ENCODE measurements at places on chromosomes 2 and 18.

- DNase-seq, result no peak
These were observed 65.1 kb downstream of the USP40 start for GRCh38 chr2:233501198-233502076.

DNA sequence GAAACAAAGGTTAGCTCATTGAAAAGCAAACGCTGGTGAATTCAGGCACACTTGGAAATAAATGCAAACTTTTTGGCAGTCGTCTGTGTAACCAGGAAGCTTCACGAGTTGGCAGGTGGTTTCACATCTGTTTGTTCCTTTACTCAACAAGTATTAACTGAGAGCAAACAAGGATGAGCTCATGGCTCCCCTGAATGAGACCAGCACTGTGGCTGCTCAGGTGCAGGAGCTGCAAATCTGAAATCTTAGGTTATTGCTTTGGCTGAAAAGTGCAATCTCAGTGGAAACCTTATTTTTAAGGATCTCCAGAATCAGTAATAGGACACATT lies 46.3 kb downstream of the SH3RF3 start:
- DNase-seq, result no peak

DNA sequence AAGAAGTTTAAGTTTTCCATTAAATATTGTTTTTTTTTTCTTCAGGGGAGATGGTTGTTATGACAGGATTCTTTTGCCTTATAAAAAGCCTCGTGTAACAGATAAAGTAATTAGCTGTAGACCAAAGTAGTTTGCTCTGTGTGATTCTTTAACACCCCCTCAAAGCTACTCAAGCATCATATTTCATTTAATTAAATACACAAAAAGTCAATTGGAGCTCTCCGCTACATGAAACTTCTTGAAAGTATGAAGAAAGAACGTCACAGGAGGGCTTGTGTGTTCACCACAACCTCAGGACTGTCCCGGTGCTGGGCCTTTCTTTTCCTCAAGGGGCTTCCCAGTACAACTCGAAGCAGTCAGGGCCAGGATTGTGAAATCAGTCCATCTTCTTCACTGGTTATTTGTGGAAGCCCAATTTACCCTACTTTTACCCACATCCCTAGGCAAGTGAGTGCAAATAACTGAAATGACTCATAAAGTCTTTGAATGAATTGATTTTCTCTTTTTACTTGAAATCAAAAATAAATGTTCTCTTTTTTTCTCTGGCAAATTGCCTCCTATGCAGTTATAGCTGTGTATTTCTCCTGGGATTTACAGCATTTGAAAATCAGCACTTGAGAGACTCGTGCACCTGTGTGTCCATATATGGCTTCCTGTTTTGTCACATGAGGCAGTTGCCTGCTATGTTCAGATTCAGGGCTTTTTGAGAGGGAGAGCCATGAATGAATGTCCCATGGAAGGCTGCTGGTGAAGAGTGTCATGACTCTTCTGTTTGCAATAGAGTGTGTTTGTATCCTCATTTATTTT lies 48.6 kb downstream of the LINC00305 start:
- DNase-seq, result no peak

- DNase-seq, result no peak
These were observed 1.2 kb downstream of the MAL start for GRCh38 chr2:95026471-95027368.

DNA sequence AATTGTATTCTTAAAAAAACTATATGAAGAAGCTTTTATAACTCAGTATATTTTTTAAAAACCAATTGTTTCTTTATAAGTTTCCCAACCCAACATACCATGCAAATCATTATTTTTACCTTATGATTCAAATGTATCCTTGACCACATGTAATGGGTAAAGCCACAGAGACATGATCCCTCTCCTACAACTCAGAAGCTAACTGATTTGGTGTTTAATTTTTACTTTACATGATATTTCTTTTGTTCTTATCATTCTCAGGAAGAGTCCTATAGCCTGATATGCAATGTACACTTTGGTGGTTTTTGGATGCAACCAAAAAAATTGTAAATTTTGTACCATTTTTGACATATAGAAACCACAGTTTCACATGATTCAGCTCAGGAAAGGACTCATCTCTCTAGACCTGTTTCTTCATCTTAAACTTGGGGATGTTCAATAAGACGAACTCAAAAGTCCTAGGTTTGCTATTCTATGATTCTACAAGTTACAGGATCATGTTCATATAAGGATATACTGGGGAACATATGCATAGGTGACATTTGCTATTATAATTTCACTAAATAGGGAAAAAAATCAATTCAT lies 85.2 kb upstream of the RBBP8 start:
- no peak for DNase-seq

DNA sequence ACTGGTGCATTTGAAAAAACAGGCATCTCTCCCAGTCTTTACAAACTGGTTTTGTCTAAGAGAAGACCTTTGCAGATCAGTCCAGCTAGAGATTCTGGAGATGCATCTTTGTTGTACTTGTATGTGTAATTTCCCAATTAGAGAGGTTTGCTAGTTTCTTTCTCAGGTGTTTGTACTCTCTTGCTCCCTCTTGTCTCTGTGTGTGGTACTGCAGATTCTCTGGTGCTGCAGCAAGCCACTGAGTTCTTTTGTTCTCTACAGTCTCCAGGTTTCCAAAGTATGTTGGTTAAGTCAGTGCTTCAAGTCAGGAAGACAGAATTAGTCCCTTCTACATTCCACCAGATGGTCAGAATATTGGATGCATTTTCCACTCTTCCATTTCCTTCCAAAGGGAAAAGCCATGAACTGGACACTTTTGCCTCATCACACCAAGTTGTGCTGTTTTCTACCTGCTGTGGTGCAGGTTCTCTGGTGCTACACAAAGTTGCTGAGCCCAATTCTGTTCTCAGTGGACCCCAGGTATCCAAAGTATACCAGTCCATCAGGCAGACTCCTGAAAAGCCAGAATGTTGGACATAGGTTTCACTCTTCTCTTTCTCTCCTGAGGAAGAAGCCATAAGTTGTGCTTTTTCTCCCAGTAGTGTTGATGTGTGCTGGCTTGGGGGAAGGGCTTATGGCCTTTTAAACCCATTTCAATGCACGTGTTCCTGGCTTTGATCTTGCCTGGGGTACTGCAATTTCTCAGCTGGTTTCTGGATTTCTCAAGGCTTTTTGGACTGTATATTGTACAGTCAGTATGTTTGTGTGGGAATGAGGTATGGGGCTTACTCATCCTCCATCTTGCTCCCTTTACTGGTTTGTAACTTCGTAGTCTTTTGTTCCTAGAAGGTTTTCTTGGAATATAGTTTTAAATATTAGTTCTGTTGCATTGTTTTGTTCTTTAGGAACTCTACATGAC lies 29.8 kb downstream of the EPC2 start:
- DNase-seq, result peak; percentile 50

DNA sequence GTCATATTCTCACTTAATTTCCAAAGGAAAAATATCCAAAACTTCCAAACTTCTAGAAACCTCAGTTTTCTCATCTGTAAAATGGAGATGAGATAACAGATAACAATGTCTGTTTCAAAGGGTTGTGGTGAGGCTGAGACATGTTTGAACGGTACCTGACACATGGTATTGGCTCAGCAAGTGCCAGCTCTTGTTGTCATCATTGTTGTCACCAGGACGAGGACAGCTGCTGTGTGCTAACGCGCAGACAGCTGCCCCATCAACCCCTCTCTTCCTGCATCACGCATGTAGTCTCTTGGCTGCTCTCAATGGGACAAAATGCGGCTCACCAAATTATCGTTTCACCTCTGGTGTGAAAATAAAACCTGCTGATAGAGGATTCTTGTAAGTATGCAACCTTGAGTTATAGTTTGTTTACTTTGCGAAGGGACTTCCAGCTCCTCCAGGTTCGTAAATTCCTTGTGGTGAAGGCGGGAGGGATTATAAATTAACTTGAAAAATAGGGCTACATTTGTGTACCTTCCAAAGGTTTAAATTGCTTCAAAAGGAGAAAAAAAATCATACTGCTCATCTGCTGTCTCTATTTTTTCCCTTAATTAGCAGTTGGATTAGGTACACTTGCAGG lies 605.4 kb downstream of the BCL11A start:
- no peak for DNase-seq

- no peak for DNase-seq
These were observed 67.5 kb downstream of the LPIN1 start for GRCh38 chr2:11813951-11814350.

- DNase-seq, result no peak
These were observed 8.8 kb downstream of the LBH start for GRCh38 chr2:30239986-30240752.

DNA sequence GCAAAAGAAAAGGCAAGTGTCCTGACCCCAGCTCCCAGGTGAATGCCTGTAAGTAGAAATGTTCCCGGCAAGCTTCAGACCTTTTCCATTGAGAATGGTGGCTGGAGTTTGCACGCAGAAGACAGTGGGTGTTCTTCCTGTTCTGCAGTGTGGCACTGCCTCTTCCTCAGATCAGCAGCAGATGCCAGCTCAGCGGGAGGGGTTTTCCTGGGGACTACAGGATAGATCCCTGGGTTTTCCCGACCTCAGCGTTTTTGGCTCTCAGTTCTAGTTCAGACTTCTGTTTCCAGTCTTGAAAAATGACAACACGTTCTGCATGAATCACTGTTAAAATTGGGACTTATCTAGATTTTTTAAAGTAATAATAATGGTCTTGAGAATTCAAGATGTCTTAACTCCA lies 39.2 kb downstream of the GRHL1 start:
- no peak for DNase-seq

DNA sequence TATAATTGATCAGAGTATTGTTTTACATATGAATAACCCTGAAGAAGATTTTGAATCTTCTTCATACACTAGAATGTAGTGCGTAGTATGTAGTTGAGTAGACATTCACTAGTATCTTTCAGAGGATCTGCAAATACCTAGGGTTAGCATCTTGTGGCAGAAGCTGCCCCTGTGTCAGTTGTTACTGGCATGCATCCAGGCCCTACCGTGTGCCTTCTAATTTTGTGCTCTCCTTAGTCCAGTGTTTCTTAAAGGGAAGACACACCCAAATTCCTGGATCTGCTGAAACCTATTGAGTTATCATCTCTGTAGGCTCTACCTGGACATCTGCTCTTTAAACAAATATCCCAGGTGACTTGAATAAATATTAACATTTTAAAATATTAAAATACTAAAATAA lies 99.7 kb upstream of the SERTAD2 start:
- no peak for DNase-seq

- no peak for DNase-seq
These were observed 39.2 kb downstream of the SEMA4F start for GRCh38 chr2:74693213-74693612.

GRCh38 chr2:6917761-6918421 lies 679 bp downstream of the RNF144A start:
- DNase-seq, result no peak

DNA sequence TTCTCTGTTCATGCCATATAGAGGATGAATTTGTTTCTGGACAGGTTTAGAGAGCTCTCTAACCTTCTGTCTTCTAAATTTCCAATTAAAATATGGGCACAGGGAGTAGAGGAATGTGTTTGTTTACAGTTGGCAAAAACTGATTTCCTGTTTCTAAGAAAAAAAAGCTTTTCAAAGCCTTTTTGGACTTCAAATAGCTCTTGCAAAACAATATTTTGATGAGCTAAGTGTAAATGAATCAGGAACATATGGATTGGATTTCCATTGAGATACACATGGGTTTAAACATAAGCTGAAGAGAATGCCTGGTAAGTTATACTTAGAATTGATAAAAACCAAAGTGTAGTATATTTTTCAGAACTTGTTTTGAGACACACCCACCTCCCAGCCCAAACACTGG lies 677.5 kb downstream of the NYAP2 start:
- no peak for DNase-seq

DNA sequence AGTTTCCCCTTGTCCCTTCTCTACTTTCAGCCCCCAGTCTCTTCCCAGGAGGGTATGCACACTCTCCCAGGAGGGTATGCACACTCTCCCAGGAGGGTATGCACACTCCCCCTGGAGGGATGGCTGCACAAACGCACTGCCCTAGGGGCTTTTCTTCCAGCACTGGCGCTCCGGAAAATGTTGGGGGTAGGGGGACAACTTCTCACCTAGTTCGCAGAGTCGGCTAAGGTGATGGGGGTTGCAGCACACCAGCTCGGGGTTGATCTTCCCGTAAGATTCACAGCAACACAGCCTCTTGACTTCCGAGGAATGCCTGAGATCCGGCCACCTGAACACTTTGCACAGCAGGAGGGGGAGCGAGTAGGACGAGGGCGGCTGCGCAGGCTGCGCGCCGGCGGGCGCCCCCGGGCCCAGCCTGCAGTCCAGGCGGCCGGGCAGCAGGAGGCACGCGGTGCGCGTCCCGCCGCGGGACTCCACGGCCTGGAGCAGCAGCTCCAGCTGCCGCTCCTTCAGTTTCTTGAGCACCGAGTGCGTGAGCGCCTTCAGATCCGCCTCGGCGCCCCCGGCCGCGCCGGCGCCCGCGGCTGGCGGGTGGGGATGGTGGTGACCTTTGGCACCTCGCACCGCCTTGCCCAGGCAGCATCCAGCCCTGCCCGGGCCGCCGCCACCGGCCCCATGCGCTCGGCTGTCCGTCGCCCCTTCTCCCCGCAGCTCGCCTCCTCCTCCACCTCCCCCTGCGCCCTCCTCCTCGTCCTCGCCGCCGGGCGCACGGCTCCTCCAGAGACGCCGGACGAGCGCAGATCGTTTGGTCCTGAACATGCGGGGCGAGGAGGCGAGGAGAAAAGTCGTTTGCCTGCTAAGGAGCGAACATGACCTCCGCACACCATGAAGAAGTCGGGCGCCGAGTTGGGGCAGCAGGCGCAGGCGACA lies 894 bp downstream of the SMAD7 start:
- no peak for DNase-seq

GRCh38 chr2:138514173-138514572 lies 12.6 kb downstream of the SPOPL start:
- DNase-seq, result no peak

GRCh38 chr18:80149667-80150066 lies 40.6 kb downstream of the ADNP2 start:
- DNase-seq, result no peak

- no peak for DNase-seq
These were observed 3.9 kb downstream of the ANKRD44 start for GRCh38 chr2:197306696-197307040.

GRCh38 chr2:85452237-85452636 lies 33.7 kb downstream of the SH2D6 start:
- no peak for DNase-seq

- no peak for DNase-seq
These were observed 51.1 kb downstream of the WDFY1 start for GRCh38 chr2:223894009-223894408.

- DNase-seq, result no peak
These were observed 360.1 kb upstream of the CHAC2 start for GRCh38 chr2:53407363-53408080.

GRCh38 chr2:64860276-64860885 lies 128.8 kb upstream of the SLC1A4 start:
- no peak for DNase-seq

- DNase-seq, result peak; percentile 24
These were observed 728 bp downstream of the FAM168B start for GRCh38 chr2:131092458-131093005.

DNA sequence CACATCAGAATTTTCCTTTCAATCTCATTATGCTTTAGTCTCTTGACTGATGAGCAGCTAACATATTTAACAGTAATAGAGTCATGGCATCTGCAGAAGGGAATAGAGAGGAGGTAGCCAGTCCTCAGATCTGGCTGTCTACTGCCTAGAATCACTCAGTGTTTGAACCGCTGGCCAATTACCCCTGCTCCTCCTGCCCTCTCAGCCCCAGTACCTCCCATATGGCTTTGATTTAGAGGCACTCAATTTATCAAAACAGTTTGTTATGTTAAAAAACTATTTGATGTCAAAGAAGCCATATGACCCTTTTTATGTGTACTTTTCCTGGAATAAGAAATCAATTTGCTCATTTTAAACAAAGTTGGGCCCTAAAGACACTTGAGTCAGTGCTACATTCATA lies 355.2 kb downstream of the CMPK2 start:
- DNase-seq, result no peak

- DNase-seq, result no peak
These were observed 90.9 kb upstream of the KLF7 start for GRCh38 chr2:207256476-207257207.

All from activated CD4-positive, alpha-beta T cell treated with anti-CD3 and anti-CD28 coated beads for 4 hours (primary cell).